ENCODE measurements at places on chromosomes 7 and 10. TPM values are rescaled to one million over a fixed set of nuclear protein-coding genes. Genes with fewer than 3 reads are reported as not detected.

Gene GPR15LG
- not detected for total RNA-seq

Gene CYP2W1
- not detected for total RNA-seq

Gene EVX1
- total RNA-seq = not detected

Gene ATOH7
- total RNA-seq = not detected

Gene FXYD4
- total RNA-seq = not detected
